Astrocyte (in vitro differentiated cells and primary cell): ENCODE measurements at places on chromosomes 12 and 14.

GRCh38 chr14:47826809-47827208 is 151.4 kb upstream of the MDGA2 start:
- no peak for DNase-seq

GRCh38 chr12:48890657-48891418 is 25.2 kb upstream of the RND1 start:
- peak; percentile 31 for DNase-seq

- peak; percentile 16 for DNase-seq
These were observed at the start of gene UNC79 for GRCh38 chr14:93430315-93431035. Gene UNC79 (plus strand): TSS chr14:93430939. CDS start chr14:93431030, 91 bp downstream.

DNA sequence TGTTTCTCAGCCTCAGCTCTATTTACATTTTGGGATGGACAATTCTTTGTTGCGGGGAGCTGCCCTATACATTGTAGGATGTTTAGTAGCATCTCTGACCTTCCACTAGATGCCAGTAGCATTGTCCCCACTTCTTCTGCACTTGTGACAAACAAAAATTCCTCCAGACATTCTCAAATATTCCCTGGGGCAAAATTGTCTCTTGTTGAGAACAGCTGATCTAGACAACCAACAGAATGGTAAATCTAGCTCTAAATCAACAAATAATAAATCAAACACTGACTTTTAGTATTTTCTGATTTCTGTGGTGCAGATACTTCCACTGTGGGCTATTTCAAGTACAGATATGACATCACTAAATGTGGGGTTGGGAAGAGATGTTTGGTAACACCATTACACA is 60.7 kb downstream of the MSRB3 start:
- DNase-seq = no peak

DNA sequence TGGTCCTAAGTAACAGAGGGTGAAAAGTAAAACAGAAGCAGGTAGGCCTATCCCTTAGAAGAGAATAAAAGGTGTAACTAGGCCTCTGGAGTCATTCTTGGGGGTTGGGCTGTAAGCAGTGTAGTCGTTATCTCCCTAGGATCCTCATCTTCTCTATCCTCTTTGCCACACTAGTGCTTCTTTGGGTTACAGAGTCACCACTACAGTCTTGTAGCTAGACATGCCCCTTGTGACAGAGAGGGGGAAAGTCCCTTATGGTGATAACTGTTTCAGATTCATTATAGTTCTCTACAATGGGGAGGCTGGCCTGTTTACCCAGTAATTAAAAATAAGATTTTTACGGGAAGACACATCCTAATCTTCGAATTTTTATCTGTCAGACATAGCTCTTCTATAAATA is 16.4 kb upstream of the SRP54 start:
- no peak for DNase-seq

- DNase-seq = peak; percentile 60
These were observed 50.4 kb downstream of the DYRK2 start for GRCh38 chr12:67698672-67699581.

GRCh38 chr12:64706857-64707256 is 52.3 kb downstream of the GNS start:
- no peak for DNase-seq

GRCh38 chr12:104058802-104059201 is 5.5 kb upstream of the HCFC2 start:
- DNase-seq = no peak

DNA sequence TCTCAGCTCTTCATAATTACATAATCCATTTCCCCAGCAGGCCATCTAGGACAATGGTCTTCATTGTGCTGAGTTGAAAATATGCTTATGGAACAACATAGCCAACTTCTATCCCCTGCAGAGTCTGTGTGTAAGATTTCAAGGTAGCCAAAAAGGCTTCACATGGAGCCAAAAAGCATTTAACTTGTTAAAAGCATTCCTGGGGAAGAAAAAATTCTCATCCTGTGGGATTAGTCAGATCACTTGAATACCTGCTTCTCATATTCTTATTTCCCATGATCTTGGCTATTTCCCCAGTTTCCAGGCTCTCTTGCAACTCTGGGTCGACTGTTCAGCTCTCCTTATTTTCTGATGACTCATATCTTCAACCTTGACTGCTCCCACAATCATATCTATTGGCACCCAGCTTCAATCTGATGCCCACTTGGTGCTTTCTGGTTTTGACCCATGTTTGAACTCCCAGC is 178.9 kb downstream of the KLHL28 start:
- DNase-seq = peak; percentile 94

DNA sequence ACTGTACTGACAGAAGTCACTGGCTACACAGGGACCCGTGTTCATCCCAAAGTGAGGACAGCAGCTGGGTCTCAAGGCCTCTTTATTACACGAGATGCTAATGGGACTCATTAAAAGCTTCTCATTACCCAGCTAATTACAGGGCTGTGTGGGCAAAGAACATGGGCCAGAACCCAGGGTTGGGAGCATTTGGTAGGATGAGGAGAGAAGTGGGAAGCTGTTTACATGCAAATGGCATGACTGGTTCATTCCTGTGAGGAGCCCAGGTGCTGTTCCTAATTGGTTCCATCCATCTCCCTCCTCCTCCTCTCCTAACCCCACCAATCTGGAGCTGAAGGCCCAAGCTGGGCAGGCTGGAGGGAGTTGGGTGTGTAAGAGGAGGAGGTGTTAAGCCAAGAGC is 8.9 kb upstream of the TAC3 start:
- no peak for DNase-seq

DNA sequence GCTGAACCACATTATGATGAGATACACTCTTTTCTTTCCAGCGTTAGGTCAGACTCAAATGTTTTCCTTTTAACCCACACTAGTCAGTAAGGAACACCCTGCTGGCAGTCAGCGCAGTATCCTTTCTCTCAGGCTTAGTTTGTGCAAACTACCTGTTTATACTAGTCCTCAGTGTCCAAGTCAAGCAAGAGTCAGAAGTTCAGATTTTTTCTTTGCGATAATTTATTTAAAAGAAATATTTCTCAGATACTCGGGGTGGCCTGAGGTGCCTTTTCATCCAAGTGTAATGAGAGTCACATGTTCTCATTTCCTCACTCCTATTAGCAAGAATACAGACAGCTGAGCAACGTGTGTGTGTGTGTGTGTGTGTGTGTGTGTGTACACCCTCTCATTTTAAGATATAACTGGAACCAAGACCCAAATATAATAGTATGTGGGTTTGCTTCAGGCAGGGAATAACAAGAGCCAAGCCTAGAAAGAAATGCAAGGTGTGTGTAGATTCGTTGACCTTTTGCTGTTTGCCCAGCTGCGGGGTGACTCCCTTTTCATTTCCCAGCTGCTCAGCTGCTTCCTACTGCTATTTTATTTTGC is 182.7 kb downstream of the KICS2 start:
- DNase-seq = peak; percentile 59
